ENCODE measurements at places on chromosomes 1 and 21. TPM values are rescaled to one million over a fixed set of nuclear protein-coding genes. Genes with fewer than 3 reads are reported as not detected.

GRCh38 chr1:224786533-224787250 is 142.8 kb upstream of the DNAH14 start:
- no peak for DNase-seq

DNA sequence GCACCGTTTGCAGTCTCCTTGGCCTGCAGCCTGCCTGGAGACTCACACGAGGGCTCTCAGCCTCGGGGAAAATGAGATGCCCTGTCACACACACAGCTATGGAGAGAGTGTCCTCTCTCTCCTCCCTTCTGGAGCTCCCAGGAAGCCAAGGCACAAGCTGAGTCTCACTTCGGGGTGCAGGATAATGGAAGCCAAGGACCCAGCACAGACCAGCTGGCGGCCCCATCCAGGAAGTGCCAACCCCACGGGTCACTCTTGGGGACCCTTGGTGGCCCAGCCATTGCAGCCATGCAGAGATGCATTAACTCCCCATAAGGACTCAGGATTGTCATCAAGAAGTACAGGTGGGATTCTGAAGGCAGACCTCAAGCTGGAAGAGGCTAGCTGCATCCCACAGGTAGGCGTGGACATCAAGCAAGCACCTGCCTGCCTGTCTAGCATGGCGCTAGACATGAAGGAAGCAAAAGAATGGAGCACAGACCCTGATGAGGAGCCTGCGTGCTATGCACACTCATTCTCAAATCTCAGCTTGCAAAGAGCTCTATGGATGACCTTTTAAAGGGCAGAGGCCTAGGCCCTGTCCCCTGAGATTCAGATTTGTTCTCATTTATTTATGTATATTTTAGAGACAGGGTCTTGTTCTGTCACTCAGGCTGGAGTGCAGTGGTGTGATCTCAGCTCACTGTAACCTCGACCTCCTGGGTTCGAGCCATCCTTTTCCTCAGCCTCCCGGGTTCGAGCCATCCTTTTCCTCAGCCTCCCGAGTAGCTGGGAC is 49.9 kb downstream of the IRF2BP2 start:
- DNase-seq = no peak

DNA sequence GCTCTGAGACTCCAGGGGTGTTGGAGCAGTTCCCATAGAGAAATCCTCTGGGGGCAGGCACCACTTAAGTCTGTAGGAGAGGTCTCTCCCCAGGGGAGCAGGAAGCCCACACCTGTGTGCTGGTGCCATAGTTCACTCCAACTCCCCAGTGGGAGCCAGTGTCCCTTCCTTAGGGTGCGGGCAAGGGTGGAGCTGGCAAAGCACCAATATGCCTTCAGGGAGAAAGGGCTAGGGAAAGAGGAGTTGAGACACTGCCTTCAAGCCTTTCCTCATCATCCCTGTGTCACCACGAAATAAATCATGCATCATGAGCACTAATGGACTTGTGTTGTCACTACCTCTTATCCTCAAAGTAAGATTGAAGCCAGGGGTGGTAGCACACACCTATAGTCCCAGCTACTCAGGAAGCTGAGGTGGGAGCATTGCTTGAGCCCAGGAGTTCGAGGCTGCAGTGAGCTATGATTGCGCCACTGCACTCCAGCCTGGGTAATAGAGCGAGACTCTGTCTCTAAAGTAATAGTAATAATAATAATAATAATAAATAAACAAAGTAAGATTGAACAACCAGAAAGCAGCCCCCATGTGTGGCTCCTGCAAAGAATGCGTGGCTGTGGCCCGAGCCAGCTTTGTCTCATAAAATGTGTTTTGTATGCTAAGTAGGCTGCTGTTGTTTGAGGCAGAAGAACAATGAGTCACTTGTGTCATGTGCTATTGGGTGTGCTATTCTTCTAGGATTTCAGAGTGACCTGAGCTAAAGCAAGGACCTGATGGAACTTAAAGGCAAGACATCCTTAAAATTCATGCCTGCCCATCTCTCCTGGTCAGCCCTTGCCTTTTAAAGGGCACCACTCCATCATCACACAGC is 6.7 kb upstream of the TIE1 start:
- no peak for DNase-seq

DNA sequence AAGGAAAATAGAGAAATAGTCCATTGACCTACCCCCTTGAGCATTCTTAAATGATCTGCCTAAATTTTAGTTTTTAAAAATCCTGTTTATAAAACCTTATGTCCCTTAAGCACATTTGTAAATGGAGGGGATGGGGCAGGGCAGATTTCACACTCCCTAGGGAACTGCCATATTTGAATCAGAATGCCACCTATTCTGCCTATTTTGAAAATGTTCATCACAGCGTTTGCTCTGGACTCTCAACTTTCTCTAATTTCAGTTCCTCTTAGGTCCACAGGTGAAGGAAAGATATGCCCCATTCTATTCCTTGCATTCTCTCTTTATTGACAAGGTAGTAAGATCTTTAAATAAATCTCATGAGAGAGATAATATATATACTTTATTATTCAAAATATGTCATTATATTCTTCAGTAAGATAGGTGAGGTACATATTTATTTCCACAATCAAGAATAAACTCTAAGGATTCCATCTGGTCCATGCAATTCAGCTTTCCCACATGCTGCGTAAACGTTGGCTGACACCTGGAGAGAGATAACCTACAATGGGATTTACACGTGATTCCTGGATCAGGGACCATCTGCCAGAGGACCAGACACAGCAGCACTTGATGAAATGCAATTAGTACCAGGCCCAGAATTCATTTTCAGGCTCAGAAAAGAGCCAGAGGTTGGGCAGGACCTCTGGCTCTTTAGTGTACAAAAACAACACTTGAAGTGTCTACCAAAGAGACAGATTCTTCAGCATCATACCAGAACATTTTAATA is 1.2 kb upstream of the LPGAT1 start:
- no peak for DNase-seq

DNA sequence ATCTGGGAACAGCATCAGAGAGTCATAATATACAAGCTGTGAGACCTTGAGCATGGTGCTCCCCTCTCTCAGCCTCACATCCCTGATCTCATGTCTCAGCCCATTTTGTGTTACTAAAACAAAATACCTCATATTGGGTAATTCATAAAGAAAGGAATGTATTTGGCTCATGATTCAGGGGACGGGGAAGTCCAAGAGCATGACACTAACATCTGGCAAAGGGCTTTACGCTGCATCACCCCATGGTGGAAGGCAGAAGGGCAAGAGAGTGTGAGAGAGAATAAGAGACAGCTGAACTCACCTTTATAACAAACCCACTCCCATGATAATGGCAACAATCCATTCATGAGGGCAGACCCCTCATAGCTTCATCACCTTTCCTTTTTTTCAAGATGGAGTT is 36.5 kb downstream of the RNASEL start:
- no peak for DNase-seq

GRCh38 chr1:182093781-182094180 is 32.3 kb upstream of the ZNF648 start:
- no peak for DNase-seq

DNA sequence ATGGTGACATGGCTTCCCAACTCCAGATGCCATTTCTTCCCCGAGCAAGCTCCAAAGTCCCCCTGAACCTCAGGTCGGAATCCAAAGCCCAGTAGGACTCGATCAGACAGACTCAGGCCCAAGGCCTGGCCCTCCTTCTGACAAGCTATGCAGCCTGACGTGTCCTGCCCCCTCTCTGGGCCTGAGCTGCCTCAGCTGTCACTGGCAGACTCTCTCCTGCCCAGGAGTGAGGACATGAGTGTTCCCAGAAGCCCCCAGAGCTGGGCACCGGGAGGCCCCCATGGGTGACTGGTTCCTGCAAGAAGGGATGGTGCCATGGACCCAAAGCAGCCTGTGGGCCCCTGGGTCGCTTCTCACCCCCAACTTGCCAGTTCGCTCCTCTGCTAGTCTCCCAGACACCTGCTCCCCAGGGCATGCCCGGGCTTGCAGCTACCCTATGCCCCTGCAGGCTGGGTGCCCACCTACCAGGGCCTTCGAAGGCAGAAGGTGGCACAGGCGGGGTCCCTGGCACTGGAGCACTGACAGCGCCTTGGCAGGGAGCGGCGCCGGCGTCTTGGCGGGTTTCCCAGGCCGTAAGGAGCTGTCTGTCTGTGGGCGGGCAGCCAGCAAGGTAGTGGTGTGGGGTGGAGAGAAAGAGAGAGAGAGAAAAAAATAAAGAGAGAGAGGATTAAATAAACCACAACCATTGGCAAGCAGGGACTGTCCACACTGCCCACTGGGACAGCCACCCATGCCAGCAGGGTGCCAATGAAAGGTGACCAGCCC is 2.3 kb downstream of the EDN2 start:
- DNase-seq = no peak

GRCh38 chr21:16605597-16605996 is 875.8 kb downstream of the USP25 start:
- DNase-seq = no peak

GRCh38 chr1:234706931-234707330 is 97.0 kb upstream of the IRF2BP2 start:
- no peak for DNase-seq

DNA sequence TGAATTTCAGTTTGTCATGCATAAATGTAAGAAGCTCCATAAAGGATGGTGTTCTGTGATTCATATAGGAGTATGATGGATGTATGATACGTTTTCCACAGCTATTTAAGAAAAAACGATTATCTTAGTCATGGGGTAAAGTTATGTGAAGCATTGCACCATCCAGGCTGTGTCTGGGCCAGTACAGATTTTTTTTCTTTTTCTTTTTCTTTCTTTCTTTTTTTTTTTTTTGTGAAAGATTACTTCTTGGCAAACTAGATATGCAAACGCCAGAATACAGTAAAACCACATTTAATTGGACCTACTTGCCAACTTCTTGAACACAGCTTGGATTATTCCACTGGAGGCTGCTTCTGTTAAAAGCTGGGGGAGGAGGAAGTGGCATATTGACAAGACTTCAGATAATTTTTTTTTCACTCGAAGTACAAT is 14.9 kb downstream of the ZBTB18 start:
- no peak for DNase-seq

- no peak for DNase-seq
These were observed 2.9 kb downstream of the MXRA8 start for GRCh38 chr1:1355416-1355815.

- no peak for DNase-seq
These were observed 3.5 kb upstream of the CLDN19 start for GRCh38 chr1:42743317-42744147.

GRCh38 chr1:182392050-182393028 is 749 bp upstream of the GLUL start:
- no peak for DNase-seq

- no peak for DNase-seq
These were observed 1.7 kb downstream of the LYST start for GRCh38 chr1:235864931-235865525.

DNA sequence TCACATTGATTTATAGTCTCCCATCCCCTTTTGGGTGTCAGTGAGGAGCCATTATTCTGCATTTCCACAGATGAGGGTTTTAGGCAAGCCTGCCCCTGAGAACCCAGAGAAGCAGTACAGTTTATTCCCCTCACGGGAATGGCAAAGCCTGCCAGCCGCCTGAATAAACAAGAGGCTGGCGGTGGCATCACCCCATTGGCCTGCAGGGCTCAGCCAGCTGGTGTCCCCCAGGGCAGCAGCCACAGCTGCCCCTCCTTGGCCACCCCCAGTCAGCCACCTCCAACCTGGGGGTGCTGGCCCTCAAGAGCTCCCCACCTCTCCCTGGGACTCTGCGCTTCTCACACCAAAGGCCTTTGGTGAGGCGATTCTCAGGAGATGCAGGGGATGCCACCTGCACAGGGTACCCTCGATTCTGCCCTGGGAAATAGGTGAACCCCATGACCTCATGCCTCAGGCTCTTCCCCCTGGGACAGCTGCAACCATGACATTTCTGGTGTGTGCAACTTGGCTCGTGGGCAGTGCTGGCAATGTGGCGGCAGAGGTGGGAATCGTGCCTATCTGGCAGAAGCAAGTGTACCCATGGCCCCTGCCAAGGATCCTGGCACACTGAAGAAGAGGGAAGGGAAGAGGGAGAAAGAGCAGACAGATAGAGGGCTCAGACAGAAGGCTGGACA is 14.0 kb downstream of the OLFML2B start:
- no peak for DNase-seq

- no peak for DNase-seq
These were observed 664.3 kb upstream of the B3GALT2 start for GRCh38 chr1:193850745-193851144.

- DNase-seq = no peak
These were observed 111.6 kb upstream of the ERRFI1 start for GRCh38 chr1:8137481-8138244.

GRCh38 chr1:205488074-205488723 is 16.3 kb upstream of the CDK18 start:
- DNase-seq = no peak

GRCh38 chr1:20366463-20367115 is 75.9 kb downstream of the VWA5B1 start:
- no peak for DNase-seq

MAP10 gene
- 5.9 TPM for polyA plus RNA-seq

TEX38 gene
- 0.47 TPM for polyA plus RNA-seq

XPR1 gene
- 36.1 TPM for polyA plus RNA-seq

FNDC5 gene
- 60.8 TPM for polyA plus RNA-seq

PAQR6 gene
- polyA plus RNA-seq = 3.6 TPM

CYP4A22 gene
- 7.6 TPM for polyA plus RNA-seq

CFAP45 gene
- polyA plus RNA-seq = 3.5 TPM

TTLL10 gene
- 0.33 TPM for polyA plus RNA-seq

VCAM1 gene
- 49.6 TPM for polyA plus RNA-seq

PLA2G2F gene
- 0.80 TPM for polyA plus RNA-seq

CD164L2 gene
- polyA plus RNA-seq = 0.42 TPM

KRTAP21-2 gene
- polyA plus RNA-seq = not detected

NFASC gene
- 13.0 TPM for polyA plus RNA-seq

RCC1 gene
- 34.2 TPM for polyA plus RNA-seq

ADAM15 gene
- 45.9 TPM for polyA plus RNA-seq

Measured in right renal pelvis (tissue), 4 donors.